ENCODE measurements at places on chromosomes 13 and 19.

DNA sequence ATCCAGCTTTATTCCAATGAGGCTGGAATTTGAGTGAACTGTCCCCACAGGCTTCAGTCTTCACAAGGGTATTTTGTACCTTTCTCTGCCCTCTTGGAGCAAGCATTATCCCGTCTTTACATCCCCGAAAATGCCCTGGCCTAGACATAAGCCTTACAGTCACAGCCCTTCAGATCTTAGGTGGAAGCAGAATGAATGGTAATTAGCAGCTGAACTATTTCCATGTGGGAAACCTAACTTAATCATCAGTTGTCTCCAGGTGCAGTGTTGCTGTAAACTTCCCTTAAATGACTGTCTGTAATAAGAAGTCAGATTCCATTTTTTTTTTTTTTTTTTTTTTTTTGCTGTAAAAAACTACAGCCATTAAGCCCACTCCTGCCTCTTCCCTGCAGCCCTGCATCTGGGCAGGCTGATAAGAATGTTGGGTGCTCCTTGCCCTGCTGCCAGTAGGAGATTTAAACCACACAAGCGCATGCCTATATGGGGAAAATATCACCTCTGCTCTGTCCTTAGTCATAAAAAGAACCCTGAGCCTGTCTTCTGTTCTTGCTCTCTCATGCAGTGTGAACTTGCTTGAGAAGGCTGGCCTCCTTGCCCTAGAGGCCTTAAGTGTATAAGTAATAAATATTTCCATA, 426.8 kb upstream of the SLITRK5 start:
- no peak for DNase-seq

DNA sequence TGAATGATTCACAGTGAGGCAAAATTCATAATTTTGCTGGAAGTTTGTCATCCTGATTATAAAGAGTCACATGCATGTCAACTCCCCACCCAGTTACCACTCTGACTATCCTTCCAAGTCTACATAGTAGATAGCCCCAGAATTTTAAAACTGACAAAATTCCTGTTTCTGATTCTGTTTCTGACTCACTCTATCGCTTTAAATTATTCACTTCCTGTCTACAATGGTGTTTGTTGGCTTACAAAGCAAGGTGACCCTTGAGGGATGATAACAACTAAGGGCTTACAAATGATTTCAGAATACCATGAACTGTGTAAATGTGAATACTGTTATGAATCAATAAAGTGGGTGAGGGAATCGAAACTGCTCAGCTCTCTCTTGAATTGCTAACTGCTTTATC, 98.7 kb upstream of the KL start:
- DNase-seq: no peak

GRCh38 chr13:107239213-107239612, 671.3 kb upstream of the ARGLU1 start:
- no peak for DNase-seq

GRCh38 chr13:72384186-72384823, 343.1 kb downstream of the MZT1 start:
- DNase-seq: no peak

DNA sequence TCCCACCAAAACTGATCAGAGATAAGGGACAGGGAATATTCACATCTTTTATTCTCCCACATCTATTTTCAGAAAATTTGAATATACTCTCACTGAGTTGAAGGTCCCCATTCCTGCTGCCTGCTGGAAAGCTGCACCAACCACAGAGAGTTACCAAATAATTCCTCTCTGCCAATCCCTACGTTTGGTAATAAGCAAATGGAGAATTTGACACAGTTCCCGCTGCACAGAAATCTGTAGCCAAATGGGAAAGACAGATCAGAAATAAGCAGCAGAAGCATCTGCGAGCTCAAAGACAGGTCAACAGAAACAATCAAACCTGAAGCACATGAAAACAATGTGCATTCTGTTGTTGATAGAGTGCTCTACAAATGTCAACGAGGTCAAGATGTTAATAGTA, 9.9 kb downstream of the ZNF112 start:
- no peak for DNase-seq
